ENCODE measurements at places on chromosomes 6 and 20. TPM values are rescaled to one million over a fixed set of nuclear protein-coding genes. Genes with fewer than 3 reads are reported as not detected.

Gene RBBP9
- total RNA-seq = 10.4 TPM

Gene RALY
- 191 TPM for total RNA-seq

Gene PSMA7
- total RNA-seq = 178 TPM

Gene SLCO4A1
- total RNA-seq = 22.2 TPM

Gene GABRR2
- 0.55 TPM for total RNA-seq

Gene SYNGAP1
- 9.1 TPM for total RNA-seq

Gene DNMT3B
- 0.85 TPM for total RNA-seq

Gene MYBL2
- 11.7 TPM for total RNA-seq

Gene C6orf141
- total RNA-seq = 11.6 TPM

GRCh38 chr6:10556589-10556988 is 35.4 kb downstream of the GCNT2 start:
- no peak for DNase-seq

DNA sequence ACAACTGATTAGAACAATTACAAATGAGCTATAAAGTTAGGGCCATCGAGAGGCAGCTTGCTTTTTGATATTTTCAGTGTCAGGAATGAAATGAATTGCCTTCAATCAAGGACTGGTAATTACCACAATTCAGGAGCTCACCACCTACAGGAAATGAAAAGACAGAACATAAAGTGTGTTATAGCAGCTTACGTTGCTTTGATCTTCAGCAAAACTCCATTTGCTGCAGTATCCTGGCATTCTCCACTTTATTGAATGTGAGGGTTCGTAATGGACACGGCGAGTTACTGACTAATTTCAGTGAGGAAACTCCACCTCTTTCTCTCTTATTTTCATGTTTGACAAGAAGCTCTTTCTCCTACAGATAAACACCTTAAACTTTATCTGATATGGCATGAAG is 440.0 kb upstream of the HSF2 start:
- DNase-seq = no peak

DNA sequence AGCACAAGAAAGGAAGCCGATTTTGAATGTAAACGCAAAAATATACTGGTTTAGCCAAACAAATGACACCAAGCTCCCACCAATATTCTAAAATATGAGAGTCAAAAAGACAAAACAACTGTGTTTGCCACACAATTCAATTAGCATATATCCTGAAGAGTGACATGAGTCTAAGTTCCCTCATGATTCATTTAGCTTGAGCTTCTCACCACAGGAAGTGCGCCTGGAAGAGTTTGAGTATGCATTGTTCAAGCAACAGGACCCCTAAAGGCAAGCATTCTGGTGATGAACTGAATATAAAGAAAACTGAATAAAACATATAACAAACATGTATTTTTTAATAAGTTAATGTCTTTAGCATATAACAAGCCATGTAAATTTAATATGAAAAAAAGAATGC is 115.2 kb upstream of the RUNX2 start:
- no peak for DNase-seq

- no peak for DNase-seq
Measured at GRCh38 chr6:112218563-112218962, 35.8 kb downstream of the LAMA4 start.

DNA sequence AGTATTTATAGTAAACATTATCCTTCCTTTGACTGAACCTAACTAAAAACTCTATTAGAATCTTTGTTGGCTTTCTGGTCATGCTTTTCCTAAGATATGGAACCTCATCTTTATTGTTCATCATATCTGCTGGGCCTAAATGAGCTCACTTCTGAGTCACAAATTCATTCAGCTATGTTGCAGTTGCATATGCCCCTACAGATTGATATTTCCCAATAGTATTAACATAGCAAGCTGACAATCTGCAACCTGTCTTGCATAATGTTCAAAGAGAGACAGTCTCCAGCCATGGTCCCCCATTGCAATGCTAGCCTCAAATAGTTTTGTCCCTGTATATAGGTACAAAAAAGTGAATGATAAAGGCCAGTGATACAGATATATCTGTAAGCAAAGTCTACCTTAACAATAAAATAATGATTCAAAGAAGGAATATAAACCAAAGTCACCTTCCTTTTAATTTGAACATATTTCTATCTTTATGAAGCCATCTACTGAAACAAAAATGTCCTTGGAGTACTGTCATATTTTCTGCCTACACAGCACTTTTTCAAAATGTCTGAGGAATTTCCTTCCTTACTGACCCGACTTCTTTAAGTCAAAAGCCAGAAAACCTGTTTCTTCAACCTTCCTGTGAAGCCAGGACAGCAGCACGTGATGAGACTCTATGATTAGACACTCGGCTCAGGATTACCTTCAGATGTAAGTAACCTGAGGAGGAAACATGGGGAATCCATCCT is 140.7 kb downstream of the UBE3D start:
- DNase-seq = no peak

DNA sequence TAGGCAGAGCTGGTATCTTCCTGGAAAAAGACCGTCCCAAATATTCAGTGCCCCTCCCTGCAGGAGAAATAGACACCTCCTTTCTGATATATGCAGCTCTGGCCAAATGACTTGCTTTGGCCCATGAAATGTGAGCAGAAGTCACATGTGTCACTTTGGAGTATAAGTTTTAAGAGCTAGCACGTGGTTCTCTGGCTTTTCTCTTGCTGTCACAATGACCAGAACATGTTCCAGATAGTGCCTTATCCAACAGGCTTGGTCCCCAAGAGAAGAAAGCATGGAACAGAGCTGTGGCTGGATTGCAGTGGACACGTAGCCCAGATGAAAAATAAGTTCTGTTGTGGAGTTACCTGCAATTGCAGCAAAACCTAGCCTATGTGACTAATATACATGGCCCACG is 40.4 kb downstream of the UNC5CL start:
- DNase-seq = no peak

- DNase-seq = no peak
Measured at GRCh38 chr20:944148-944547, 28.0 kb upstream of the ANGPT4 start.

DNA sequence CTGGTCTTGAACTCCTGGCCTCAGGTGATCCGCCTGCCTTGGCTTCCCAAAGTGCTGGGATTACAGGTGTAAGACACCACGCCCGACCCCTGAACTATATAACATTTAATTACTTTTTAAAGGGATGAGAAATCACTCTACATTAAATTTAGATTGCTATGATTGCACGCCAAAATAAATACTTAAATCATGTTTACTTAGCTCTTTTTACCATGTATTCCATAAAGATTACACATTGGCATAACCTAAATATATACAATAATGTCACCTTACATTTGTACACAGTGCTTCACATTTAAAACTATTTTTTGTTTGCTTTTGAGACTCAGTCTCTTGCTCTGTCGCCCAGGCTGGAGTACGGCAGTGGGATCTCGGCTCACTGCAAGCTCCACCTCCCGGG is 86.4 kb downstream of the IRAK1BP1 start:
- no peak for DNase-seq

DNA sequence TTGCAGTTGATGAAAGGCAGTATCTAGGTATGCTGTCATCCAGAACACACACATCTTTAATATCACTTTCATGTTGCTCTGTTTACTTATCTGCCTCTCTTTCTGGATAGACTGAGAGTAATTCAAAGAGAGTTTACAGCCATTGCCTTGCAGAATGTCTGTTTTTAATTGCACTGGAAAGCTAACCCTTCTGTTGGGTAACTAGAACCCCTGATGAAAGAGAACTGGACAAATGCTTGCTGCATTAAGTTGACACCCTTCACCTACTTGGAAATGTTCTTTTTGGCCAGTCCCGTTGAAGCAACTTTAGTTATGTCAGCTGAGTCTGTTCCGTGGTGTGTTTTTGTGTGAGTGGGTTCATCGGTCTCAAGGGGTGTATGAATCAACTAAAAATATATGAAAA is 383.8 kb upstream of the CITED2 start:
- DNase-seq = no peak

GRCh38 chr20:51511861-51512619 is 30.5 kb downstream of the NFATC2 start:
- no peak for DNase-seq

DNA sequence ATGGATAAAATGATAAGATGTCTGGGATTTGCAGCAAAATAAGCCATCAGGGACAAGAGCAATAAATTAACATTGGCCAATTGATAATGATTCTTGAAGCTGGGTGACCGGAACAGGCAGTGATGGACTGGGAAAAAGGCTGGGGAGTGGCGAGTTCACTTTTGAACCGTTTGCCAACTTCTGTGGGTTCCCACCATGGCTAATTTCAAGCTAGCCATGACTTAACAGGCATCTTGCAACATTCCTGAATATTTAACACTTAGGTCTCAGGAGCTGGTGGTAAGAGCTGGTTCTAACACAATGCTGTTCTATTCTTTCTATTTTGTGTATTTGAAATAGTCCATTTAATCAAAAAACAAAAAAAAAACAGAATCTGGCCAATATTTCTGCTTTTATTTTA is 37.6 kb upstream of the CD83 start:
- no peak for DNase-seq

- DNase-seq = no peak
Measured at GRCh38 chr6:137848672-137849071, 18.4 kb upstream of the TNFAIP3 start.

DNA sequence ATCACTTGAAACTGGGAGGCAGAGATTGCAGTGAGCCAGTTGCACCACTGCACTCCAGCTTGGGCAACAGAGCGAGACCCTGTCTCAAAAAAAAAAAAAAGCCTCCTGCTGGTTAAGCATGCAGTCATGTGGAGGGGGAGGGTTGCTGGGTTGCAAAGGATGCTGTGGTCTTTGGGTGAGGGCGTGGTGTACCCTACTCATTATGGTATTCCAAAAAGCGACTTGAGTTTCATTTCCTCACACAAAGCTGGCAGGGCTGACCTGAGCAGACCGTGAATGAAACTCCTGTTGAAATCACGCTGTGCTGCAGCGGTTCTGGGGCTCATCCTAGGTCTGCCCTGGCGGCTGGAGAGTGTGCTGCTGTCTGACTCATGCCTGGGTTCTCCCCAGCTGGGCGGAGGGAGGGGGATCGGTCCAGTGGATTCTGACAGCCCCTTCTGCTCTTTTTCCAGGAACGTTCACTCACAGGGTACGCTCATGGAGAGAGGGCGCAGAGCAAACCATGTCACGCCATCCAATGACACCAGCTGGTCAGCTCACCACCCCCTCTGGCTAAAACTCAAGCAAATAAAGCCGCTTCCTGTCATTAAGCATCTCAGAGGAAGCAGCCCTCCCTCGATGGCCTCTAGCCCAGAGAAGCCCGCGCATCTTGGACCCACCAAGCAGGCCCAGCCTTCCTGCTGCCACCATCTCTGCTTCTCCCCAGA is 166.2 kb downstream of the SCML4 start:
- peak; percentile 60 for DNase-seq

GRCh38 chr6:37314487-37315156 is 39.2 kb upstream of the RNF8 start:
- no peak for DNase-seq

DNA sequence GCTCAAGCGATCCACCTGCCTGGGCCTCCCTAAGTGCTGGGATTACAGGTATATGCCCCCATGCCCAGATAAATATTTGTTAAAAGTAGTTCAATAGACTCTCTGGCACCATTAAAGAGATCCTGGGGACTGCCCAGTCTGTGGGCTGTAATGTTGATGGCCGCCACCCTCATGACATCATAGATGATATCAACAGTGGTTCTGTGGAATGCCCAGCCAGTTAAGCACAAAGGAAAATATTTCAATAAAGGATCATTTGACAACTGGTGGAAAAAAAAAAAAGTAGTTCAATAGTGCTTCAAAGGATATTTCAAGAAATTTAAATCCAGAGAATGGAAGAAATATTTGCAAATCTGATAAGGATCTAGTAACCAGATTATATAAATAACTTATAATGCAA is 1.5 kb upstream of the CRIP3 start:
- no peak for DNase-seq

- no peak for DNase-seq
Measured at GRCh38 chr6:134432036-134432435, 114.1 kb upstream of the SGK1 start.

GRCh38 chr6:52385074-52385473 is 23.1 kb downstream of the PAQR8 start:
- no peak for DNase-seq

Measured in left colon (tissue), 2 donors.